Natural killer cell treated with Interleukin-12 subunit alpha and Interleukin-12 subunit beta and Interleukin-15 and Interleukin-18, amount 100 ng/mL, for 72 hours (primary cell): ENCODE measurements at places on chromosomes 5 and 9. TPM values are rescaled to one million over a fixed set of nuclear protein-coding genes. Genes with fewer than 3 reads are reported as not detected.

SLC34A1 gene
- total RNA-seq = not detected

GRCh38 chr9:96177005-96177718 is 124.8 kb downstream of the HSD17B3 start:
- no peak overlapping the region for H3K4me3 ChIP-seq
- H3K27ac ChIP-seq = no peak overlapping the region
- peaks cover 57% of the 10 kb centered on the region for H3K27me3 ChIP-seq
- DNase-seq = no peak

DNA sequence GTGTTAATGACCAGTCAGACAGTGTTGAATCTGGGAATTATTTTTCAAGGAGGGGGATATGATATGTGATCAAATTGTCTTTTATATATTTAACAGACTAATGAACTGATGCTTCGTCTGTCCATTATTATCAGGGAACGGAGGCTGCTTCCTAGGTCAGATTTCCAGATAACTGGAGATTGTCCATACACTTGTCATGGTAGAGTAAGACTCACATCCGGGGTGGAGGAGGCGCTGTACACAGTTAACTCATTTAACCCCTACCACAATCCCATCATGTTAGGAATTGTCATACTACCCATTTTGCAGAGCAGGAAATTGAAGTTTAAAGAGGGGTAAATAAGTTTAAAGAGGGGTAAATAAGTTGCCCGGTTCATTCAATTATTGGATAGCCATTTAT is 55.9 kb downstream of the ARHGAP26 start:
- peaks cover 82% of the 10 kb centered on the region for H3K4me1 ChIP-seq
- no peaks in the 10 kb centered on the region for H3K27me3 ChIP-seq
- peak overlapping the region; percentile 93 for H3K27ac ChIP-seq
- no peaks in the 10 kb centered on the region for H3K36me3 ChIP-seq
- no peak for DNase-seq

DNA sequence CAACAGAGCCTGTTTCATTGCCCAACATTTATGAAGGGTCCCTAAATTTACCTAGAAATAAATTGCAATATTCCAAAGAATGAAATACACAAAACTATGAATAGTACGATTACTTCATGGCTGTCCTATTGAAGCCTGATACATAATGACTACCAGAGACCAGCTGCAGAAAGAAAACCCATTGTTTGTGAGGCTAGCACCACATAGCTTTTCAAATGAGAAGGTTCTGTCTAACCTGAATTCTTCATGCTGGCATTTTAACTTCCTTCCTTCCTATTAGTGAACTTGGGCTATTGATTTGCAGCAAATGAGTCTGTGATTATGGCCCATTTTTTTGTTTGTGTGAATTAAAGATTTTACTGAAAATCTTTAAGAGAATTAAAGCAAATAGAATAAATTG is 47.3 kb downstream of the MEGF10 start:
- H3K36me3 ChIP-seq = no peaks in the 10 kb centered on the region
- no peaks in the 10 kb centered on the region for H3K4me1 ChIP-seq
- H3K27me3 ChIP-seq = peaks cover 30% of the 10 kb centered on the region
- H3K27ac ChIP-seq = no peak overlapping the region
